Spleen (tissue), 13 donors: ENCODE measurements at places on chromosomes 7 and 10. TPM values are rescaled to one million over a fixed set of nuclear protein-coding genes. Genes with fewer than 3 reads are reported as not detected.

Gene GATA3
- total RNA-seq, result 3.9 TPM

Gene PON1
- total RNA-seq, result not detected

Gene TECPR1
- total RNA-seq, result 40.7 TPM

Gene MMD2
- total RNA-seq, result not detected

Gene CH25H
- total RNA-seq, result 3.5 TPM

Gene TMEM196
- not detected for total RNA-seq

Gene CLDN4
- 0.30 TPM for total RNA-seq

Gene CRYGN
- 1.6 TPM for total RNA-seq

Gene FXYD4
- not detected for total RNA-seq

Gene ARMH3
- 37.4 TPM for total RNA-seq

Gene CELF2
- 84.2 TPM for total RNA-seq

Gene SYNPO2L
- 0.19 TPM for total RNA-seq

Gene HOXA1
- 1.3 TPM for total RNA-seq

Gene FLNC
- 0.26 TPM for total RNA-seq

Gene FGFR2
- total RNA-seq, result 1.1 TPM

Gene ELN
- 43.3 TPM for total RNA-seq

Gene TBXAS1
- total RNA-seq, result 282 TPM

Gene CYP2E1
- 3.1 TPM for total RNA-seq

Gene EVX1
- total RNA-seq, result not detected

Gene EZH2
- 6.0 TPM for total RNA-seq

Gene UPK3B
- 1.9 TPM for total RNA-seq

Gene DPP6
- total RNA-seq, result 3.4 TPM

Gene AKR1E2
- 5.7 TPM for total RNA-seq

Gene SLC35B4
- 15.0 TPM for total RNA-seq

Gene HMX3
- total RNA-seq, result not detected

Gene TRIM73
- 2.4 TPM for total RNA-seq

Gene COL13A1
- total RNA-seq, result 14.9 TPM

Gene SEC23IP
- total RNA-seq, result 56.3 TPM
